ENCODE measurements at places on chromosomes 16 and 17.

DNA sequence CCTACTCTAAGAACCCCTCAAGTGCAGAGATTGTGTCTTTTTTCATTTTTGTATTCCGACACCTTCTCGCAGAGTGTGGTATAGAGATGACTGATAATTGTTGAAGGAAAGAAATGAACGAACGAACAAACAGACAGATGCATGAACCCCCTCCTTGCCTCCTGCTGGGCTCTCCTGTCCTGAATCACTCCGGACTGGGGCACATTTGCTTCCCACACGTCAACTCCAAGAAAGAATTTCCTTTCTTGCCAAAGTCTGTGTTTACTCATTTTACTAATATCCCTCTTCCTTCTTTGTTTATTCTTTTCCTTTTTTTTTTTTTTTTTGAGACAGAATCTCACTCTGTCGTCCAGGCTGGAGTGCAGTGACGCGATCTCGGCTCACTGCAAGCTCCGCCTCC, 37.5 kb upstream of the BHLHA9 start:
- no peak for DNase-seq

DNA sequence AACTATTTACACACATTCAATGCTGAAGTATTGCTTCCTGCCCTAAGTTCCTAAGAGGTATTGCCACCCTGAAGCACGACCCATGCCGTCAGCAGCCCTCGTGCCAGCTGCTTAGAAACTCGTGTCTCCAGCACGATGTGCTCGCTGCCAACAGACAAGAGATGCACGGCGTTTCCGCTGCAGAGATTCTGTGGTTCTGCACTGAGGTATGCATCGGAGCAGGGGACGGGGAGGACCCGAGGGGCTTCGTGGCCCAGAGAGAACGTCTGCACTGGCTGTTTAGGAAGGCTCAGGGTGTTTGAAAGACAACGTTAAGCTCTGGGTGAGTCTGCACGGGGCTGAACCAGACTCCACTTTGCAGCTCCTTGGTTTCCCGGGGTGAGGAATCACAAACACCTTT, 82.7 kb upstream of the CREBBP start:
- DNase-seq = no peak

- no peak for DNase-seq
Observed at GRCh38 chr16:270381-271255, 5.1 kb downstream of the RGS11 start.

DNA sequence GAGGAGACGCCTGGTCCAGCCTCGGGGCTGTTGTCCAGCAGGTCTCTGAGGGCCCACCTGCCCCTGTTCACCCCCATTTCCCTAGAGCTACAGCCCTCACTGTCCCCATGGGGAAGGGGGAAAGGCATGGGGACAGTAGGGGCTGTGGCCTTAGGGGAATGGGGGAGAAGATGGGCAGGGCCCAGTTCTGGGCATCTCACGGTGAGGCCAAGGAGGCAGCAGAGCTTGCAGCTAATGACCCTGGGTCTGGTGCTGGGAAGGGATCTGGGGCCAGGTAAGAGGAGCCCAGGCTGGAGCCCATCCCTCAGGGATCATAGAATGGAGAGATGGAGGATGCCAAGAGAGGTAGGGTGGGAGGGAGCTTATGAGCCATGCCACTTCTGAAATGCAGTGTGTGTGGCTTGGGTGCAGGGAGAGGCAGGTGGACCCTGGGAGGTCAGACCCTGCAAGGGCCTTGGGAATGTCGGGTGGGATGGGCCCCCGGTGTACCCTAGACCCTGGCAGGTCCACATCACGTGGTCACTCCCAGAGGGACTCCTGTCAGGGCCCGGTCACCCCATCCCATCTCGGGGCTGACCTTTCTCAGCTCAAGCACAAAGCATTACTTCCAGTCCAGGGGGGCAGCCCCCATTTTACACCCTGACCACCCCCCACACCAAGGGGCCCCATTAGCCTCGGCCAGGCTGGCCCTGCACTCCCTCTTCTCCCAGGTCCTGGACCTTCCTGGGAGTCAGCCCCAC, 35.9 kb upstream of the KSR1 start:
- DNase-seq = no peak

GRCh38 chr17:13743906-13744305, 142.2 kb upstream of the HS3ST3A1 start:
- no peak for DNase-seq

DNA sequence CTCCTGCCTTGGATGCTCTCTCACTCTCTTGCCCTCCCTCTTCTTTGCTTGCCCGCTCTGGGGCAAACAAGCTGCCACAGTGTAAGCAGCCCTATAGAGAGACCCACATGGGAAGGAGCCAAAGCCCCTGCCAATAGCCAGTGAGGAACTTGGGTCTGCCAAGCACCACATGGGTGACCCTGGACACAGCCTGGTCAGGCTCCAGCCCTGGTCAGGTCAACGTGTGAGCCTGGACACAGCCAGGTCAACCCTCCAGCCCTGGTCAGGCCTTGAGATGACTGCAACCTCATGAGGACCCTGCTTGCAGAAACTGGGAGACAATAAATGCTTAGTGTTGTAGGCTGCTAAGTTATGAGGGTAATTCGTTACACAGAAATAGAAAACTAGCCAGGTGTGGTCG, 14.3 kb upstream of the PHOSPHO1 start:
- no peak for DNase-seq

GRCh38 chr17:38920374-38921291, 4.8 kb upstream of the LASP1NB start:
- no peak for DNase-seq

- DNase-seq = no peak
Observed at GRCh38 chr17:72812823-72813222, 279.7 kb downstream of the SLC39A11 start.

- no peak for DNase-seq
Observed at GRCh38 chr16:57377080-57377841, 5.0 kb downstream of the CX3CL1 start.

- DNase-seq = no peak
Observed at GRCh38 chr17:61574542-61575351, 16.3 kb downstream of the NACA2 start.
